CD8-positive, alpha-beta memory T cell (primary cell): ENCODE measurements at places on chromosomes 11 and 22. TPM values are rescaled to one million over a fixed set of nuclear protein-coding genes. Genes with fewer than 3 reads are reported as not detected.

GRCh38 chr11:9170450-9170849 is 79.1 kb upstream of the SCUBE2 start:
- no peak for DNase-seq

XPNPEP3 gene
- total RNA-seq, result 18.7 TPM

TRIM51 gene
- not detected for total RNA-seq

SELENOM gene
- 15.4 TPM for total RNA-seq
